NCI-H2081 treated with DMSO at 0.1 percent for 48 hours (cell line): ENCODE measurements at places on chromosomes 4 and X.

DNA sequence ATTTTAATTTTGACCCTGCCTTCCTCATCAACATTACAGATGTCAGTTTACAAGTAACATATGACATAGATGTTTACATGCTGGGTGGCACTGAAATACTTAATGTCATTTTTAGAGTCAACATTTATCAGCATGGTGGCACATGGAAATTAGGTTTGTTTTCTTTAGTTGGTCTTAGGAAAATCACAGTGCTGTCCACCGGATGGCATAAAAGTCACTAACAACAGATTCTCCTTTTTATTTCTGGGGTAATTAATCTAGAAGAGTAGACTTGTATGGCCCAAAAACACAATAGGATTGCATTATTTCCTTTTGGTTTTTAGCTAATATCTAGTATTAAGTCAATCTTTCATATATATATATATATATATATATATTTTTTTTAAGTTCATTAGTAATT lies 88.6 kb upstream of the HHIP start:
- DNase-seq = no peak

GRCh38 chr4:13455411-13455810 lies 28.7 kb downstream of the RAB28 start:
- no peak for DNase-seq

GRCh38 chr4:170769862-170770261 lies 680.1 kb upstream of the AADAT start:
- DNase-seq = no peak

DNA sequence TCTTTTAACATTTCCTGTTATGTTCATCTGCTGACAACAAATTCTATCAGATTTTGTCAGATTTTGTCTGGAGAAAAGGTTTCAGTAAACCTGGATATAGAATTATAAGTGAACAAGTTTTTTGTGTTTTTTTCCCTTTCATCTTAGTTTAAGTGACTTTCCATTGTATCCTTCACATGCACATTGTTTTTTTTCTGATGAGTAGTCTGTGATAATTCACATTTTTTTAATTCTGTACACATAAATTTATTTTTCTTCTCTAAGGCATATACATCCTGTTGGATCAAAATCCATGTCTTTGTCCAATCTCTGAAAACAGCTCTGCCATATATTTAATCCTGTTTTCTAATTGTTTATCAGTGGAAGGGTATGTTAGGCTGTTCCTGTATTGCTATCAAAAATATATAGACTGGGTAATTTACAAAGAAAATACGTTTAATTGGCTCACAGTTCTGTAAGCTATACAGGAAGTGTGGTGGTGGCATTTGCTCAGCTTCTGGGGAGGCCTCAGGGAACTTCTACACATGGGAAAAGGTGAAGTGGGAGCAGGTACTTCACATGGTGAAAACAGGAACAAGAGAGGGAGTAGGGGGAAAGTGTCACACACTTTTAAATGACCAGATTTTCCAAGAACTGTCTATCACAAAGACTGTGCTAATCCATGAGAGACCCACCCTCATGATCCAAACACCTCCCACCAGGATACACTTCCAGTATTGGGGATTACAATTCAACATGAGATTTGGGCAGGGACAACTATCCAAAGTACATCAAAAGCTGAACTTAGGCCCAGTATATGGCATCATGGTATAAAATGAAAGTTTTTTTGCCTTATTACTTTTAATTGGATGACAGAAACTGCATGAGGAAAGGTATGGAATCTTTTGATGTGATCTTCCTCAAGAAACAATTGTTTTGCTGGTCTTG lies 45.6 kb upstream of the GRID2 start:
- DNase-seq = no peak

GRCh38 chrX:11266573-11267003 lies 26.6 kb upstream of the AMELX start:
- DNase-seq = no peak

DNA sequence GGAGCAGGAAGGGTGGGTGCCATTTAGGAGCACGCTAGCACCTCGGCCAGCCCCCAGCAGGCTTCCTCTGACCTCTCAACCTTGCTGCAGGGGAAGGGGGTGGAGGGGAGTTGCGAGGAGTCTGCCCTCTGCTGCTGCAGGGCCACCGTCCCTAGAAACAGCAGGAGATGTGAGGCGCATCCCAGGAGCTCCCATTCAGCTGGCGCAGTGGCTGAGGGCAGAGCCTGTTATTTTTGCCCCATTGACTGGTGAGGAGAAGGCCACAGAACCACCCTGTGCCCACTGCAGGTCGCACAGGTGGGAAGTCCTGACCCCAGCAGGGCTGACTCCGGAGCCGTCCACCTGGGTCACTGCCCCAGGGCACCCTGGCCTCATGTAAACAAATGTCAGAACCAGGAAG lies 8.0 kb downstream of the PDE6B start:
- no peak for DNase-seq

GRCh38 chrX:50762578-50762977 lies 51.4 kb downstream of the SHROOM4 start:
- no peak for DNase-seq

DNA sequence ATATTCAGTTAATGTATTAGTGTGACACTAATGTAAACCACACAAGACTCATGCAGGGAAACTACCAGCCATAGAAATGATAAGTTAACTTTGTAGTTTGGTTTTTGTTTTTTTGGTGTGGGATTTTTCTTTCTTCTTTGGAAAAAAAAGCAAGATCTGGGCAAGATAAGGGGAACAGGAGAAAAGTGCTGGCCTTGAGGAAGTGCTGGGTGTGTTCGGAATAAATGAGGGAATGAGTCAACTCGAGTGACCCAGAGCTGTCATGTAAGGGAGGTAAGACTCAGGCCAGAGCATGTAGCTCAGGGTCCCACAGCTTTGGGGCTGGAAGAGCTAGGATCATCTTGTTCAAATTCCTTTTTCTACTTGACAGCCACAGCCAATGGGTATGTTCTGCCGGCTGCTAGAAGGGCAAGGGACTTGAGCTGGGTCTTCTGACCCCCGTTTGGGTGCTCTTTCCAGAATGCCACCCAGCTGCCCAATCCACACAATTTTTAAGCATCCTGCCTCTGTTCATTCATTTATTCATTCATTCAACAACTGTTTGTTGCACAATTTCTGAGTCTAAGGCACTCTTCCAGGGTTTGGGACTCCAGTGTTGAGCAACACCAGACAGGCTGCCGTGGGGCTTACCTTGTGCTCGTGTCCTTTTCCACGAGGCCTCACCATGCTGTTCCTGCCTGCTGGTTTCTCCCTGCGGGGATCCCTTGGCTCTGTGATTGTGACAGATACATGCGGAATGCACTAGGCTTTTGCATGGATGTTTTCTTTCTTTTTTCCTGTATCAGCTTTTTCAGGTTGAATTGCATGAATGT lies 54.5 kb downstream of the CLDN34 start:
- DNase-seq = no peak

DNA sequence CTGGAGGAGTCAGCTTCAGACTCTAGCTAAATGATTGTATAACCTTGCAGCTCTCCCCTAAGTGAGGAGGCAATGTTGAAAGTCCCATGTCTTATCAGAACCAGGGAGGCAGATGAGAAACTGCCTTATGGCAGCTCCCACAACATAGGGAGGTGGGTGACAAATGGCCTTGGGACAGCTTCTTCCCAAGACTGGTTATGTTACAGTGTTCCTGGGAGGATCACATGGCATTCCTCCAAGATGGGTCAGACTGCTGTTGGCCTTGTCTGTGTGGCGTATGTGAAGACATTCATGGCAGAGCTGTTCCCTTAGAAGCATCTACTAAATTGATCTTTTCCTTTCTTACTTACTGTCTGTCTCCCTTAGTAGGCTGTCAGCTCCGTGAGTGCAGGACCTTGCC lies 42.0 kb downstream of the HPRT1 start:
- no peak for DNase-seq

DNA sequence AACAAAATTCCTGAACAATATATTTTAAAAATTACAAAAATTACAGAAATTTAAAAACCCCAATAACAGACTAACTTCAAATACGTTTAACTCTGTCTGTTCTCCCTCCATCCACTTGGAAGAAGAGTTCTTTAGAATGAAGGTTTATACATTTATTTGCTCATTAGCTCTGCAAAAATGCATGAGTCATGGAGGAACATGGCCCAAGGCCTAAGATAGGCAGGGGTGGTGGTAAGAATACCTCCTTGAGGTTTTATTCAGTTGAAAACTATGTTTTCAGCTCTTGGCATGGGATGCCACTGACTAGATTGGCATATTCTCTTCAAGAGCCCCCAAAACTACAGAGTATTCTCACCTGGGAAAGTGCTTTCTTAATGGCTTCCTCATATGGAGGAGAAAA lies 8.8 kb upstream of the LRRC66 start:
- DNase-seq = no peak

GRCh38 chr4:82437285-82438005 lies 7.1 kb downstream of the ENOPH1 start:
- no peak for DNase-seq

DNA sequence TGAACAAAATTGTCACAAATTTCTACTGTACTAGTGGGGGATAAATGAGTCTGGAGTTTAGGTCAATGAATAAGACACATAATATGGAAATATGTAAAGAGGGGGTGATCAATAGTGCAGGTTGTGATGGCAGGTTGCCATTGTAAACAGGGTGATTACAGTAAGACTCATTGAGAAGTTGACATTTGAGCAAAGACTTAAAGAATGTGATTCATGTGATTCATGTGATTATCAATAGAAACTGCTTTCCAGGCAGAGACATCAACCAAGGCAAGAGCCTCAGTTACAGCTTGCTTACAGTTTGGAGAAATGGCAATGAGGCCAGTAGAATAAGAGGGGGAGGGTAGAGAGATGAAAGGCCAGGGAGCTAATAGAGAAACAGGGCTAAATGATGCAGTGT lies 45.8 kb upstream of the GIMD1 start:
- DNase-seq = no peak

GRCh38 chr4:3201718-3202702 lies 46.9 kb upstream of the MSANTD1 start:
- no peak for DNase-seq

GRCh38 chrX:21946925-21947641 lies 6.6 kb downstream of the SMS start:
- DNase-seq = no peak

- no peak for DNase-seq
Measured at GRCh38 chr4:129220254-129220653, 124.3 kb downstream of the C4orf33 start.

DNA sequence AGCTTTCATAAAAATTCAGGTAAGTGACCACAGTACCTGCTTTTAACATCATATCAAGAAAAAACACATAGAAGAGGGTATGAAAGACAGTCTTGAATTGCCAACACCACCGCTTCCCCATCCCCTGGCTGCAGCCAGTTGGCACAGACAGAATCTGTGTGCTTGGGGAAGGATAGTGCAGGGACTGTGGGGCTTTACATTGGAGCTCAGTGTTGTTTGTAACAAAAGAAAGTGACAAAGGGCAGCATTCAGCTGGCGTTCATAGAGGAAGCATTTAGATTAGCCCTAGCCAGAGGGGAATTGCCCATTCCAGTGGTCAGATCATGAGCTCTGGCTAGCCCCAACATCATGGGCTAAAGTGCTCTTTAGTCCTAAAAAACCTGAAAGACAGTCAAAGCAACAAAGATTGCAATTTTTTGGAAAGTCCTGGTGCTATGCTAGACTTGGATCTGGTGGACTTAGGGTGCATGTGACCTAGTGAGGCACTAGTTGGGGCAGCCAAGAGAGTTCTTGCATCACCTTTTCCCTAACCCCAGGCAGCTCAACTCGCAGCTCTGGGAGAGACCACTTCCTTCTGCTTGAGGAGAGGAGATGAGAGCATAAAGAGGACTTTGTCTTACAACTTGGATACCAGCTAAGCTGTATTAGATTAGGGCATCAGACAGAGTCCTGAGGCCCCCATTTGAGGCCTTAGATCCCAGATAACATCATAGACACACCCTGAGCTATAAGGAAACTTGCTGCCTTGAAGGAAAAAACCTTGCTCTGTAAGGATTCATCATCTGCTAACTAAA lies 1602.4 kb upstream of the ADGRL3 start:
- no peak for DNase-seq

DNA sequence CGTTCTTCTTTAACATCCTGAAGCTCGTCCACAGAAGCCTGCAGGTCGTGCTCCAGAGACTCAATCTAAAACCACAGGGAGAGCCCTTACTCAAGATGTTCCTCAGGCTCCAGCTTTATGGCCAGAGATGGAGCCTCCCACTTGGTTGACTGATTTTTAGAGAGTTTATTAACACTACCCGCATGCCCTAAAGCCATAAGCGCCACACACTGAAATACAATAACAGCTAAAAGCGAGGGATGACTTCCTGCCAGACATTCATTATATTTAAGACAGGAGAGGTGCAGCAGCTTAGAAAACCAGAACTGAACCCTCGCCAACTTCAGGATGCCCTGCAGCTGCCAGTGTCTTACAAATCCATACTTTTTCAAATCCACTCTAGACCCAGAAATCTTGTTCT lies 42.0 kb downstream of the SOD3 start:
- DNase-seq = no peak

DNA sequence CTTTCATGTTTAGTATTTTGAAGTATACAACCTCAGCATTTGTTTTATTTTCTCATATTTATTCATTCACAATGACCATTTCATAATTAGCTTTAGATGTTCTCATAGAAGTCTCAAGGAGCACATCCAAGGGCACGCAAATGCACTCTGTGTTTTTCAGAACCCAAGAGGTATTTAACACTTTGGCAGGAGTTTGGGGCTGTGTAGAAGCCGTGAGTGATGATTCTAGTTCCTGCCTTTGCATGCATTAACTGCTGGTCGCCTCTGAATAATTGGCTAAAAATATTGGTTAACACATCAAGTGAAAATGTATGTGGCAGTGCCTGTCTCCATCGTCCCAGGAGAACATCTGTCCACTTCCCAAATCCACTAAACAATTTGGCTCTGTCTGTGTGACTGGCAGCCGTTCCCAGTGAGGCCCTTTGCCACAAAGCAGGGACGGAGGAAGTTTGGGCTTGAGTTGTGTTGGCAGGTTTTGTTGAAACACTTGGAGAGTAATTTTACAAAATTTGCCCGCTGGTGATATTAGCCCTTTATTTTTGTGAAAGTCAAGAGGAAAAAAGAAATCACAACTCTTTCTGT lies 730.7 kb upstream of the SLIT2 start:
- no peak for DNase-seq

GRCh38 chrX:24081661-24082154 lies 27.0 kb downstream of the EIF2S3 start:
- no peak for DNase-seq

DNA sequence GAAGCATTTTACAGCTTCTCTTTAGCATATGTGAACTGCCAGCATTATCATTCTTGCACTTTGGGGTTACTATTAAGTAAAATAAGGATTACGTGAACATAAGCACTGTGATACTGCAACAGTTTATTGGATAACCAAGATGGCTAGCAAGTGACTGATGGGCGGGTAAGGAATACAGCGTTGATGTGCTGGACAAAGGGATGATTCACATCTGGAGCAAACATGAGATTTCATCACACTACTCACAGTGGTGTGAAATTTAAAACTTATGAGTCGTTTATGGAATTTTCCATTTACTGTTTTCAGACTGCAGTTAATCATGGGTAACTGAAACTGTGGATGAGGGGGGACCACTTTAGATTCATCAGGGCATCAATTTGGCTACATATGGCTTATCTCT lies 16.0 kb downstream of the NBDY start:
- DNase-seq = no peak
